Panc1 (cell line): ENCODE measurements at places on chromosomes 7 and 10. TPM values are rescaled to one million over a fixed set of nuclear protein-coding genes. Genes with fewer than 3 reads are reported as not detected.

The ABCA13 gene
- 1.7 TPM for total RNA-seq

The SLC39A12 gene
- total RNA-seq, result not detected

The LIPK gene
- total RNA-seq, result not detected

The TMEM106B gene
- 89.0 TPM for total RNA-seq

The BTBD16 gene
- 0.82 TPM for total RNA-seq

The CHAT gene
- not detected for total RNA-seq

The MSMB gene
- not detected for total RNA-seq

The ANKRD30A gene
- not detected for total RNA-seq

The KLF14 gene
- 0.39 TPM for total RNA-seq

DNA sequence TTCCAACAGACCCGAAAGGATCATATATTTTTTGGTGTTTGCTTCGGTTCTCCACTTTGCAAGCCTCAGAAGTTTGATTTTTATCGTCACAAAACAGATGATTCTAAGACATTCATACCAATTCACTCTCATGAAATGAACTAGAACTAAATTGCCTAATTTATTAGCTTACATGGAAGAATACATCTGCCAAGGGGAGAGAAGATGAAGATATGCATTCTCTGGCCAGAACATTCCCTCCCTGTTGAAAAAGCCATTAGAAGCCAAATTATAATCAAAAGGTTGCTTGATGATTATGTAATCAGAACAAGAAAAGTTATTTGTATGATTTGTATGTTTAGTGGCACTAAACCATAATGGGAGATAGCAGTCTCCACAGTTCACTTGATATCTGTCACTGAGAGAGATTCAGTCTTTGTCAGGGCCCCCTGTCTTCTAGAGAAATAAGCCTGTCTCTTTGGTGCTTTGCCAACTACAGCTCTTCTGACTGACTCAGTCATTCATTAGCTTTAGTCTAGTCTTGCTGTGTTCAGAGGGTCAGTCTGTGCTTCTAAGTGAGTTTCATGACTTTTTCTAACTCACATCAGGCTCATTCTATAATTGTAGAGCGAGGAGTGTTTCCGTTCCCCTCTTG lies 95.3 kb upstream of the GNAI1 start:
- no peak overlapping the region for H3K4me3 ChIP-seq
- no peak for DNase-seq
- H3K36me3 ChIP-seq, result no peaks in the 10 kb centered on the region
- no peaks in the 10 kb centered on the region for H3K4me1 ChIP-seq

GRCh38 chr10:4945766-4946717 lies 17.2 kb upstream of the AKR1C1 start:
- no peaks in the 10 kb centered on the region for H3K4me1 ChIP-seq
- H3K27me3 ChIP-seq, result no peaks in the 10 kb centered on the region
- no peak overlapping the region for H3K27ac ChIP-seq
- DNase-seq, result no peak
- H3K4me3 ChIP-seq, result no peak overlapping the region
- H3K36me3 ChIP-seq, result no peaks in the 10 kb centered on the region

GRCh38 chr10:3363311-3364045 lies 190.9 kb upstream of the PITRM1 start:
- no peaks in the 10 kb centered on the region for H3K27me3 ChIP-seq
- no peaks in the 10 kb centered on the region for H3K36me3 ChIP-seq
- DNase-seq, result no peak
- no peak overlapping the region for H3K4me3 ChIP-seq
- peaks cover 7% of the 10 kb centered on the region for H3K4me1 ChIP-seq

DNA sequence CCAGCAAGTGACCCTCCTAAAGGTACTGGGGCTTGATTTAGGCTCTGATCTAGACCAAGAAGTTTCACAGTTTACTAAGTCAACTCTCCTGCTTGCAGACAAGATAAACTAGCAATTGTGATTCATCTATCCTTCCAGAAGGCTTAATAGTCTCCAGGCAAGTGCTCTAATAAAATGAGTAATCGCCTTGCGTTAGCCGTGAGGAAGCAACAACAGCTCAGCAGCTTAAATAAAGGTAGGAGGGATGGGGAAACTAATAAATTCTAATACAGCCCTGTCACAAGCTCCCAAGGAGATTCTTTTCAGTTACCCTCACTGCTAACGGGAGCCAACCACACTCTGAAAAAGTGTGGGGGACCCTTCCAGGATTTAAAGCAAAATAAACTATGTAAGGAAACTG lies 48.4 kb downstream of the FRMD4A start:
- H3K27me3 ChIP-seq, result no peaks in the 10 kb centered on the region
- DNase-seq, result no peak
- H3K36me3 ChIP-seq, result no peaks in the 10 kb centered on the region
- no peaks in the 10 kb centered on the region for H3K4me1 ChIP-seq
- H3K4me3 ChIP-seq, result no peak overlapping the region

DNA sequence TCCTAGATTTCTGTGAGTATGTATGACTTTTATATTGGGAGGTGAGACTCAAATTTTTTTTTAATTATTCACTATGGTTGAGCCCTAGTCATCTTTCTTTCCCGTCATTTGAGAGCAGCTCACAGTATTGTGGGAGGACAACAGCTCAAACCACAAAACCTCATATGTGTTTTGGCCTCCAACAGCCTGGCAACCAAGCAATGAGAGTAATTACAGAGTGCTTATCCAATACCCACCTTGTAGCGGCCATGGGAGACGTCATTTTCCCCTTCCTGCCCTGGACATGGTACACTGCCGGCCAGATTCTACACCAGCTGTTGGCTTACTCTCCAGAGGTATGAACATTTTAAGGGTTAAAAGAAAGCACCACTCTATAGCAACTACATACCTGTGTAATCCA lies 49.1 kb downstream of the DOCK4 start:
- H3K27ac ChIP-seq, result no peak overlapping the region
- DNase-seq, result no peak
- no peaks in the 10 kb centered on the region for H3K36me3 ChIP-seq
- peaks cover 5% of the 10 kb centered on the region for H3K4me1 ChIP-seq
- no peaks in the 10 kb centered on the region for H3K27me3 ChIP-seq

DNA sequence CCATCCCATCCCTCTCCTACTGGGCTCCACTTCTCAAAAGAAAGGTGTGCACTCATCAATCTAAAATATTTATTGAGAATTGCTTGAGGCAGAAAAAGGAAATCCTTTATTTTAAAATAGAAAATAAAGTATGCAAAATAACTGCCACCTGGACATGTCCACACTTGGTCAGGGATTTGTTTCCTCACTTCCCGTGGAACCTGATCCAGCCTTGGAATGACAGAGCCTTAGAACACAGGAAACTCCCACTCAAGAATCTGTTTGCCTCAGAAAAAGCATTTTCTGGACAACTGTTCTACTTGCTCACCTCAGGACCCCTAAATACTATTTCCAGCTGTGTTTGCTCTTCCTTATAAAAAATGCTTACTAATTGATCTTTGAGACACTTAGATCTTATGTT lies 29.0 kb downstream of the AKR1C8 start:
- H3K4me1 ChIP-seq, result no peaks in the 10 kb centered on the region
- no peak overlapping the region for H3K27ac ChIP-seq
- no peak for DNase-seq
- no peak overlapping the region for H3K4me3 ChIP-seq

DNA sequence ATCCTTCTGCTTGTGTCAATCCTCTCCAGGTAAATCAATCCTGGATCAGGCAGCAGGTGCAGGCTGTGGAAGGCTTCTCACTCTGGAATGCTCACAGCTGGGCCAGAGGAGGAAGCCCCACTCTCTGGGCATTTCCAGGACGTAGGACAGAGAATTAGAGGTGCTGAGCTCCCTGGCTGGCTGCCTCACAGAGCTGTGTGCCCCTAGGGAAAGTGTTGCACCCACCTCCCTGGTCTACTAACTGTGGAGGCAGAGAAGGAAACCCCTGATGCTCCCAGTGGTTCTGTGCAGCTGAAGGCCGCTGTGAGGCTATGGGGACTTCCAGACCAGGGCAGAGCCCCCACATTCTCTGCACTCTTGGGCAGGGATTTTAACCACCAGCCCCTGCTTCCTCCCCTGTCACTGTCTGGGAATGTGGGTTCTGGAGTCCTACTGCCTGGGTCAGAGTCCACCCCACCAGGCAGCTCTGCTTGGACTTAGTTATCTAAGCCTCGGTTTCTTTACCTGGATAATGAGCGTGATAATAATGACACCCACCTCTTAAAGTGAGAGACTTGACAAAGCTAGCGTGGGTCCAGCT lies 73.5 kb upstream of the EEPD1 start:
- no peaks in the 10 kb centered on the region for H3K27me3 ChIP-seq
- H3K36me3 ChIP-seq, result no peaks in the 10 kb centered on the region
- no peaks in the 10 kb centered on the region for H3K4me1 ChIP-seq
- H3K27ac ChIP-seq, result no peak overlapping the region
- no peak for DNase-seq
- no peak overlapping the region for H3K4me3 ChIP-seq

DNA sequence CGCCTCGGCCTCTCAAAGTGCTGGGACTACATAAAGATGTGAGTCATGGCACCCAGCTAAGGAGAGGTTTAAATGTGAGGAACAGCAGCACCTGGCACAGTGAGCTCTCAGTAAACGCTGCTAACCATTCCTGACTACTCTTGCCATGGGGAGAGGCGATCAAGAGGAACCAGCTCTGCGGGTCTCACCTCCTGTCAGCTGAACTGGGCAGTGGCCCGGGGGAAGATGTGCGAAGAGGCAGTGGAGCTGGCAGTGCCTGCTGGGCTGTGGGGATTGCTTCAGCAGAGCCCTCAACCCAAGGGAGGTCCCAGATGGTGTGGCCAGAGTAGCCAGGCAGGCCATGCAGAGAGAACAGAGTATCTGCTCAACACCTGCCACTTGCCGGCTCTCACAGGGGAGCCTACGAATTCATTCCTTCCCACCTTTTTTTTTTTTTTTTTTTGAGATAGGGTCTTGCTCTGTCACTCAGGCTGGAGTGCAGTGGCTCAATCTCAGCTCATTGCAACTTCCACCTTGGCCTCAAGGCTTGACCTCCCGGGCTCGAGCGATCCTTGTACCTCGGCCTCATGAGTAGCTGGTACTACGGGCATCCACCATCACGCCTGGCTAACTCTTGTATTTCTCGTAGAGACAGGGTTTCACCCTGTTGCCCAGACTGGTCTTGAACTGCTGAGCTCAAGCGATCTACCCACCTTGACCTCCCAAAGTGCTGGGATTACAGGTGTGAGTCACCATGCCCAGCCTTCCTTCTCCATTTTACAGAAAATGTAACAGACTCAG lies 6.8 kb downstream of the POLM start:
- no peak overlapping the region for H3K4me3 ChIP-seq
- no peak overlapping the region for H3K27ac ChIP-seq
- H3K36me3 ChIP-seq, result no peaks in the 10 kb centered on the region; the same call in 1 of the 2 replicates
- H3K27me3 ChIP-seq, result no peaks in the 10 kb centered on the region
- H3K4me1 ChIP-seq, result peaks cover 4% of the 10 kb centered on the region; the same call in 1 of the 2 replicates
- no peak for DNase-seq

DNA sequence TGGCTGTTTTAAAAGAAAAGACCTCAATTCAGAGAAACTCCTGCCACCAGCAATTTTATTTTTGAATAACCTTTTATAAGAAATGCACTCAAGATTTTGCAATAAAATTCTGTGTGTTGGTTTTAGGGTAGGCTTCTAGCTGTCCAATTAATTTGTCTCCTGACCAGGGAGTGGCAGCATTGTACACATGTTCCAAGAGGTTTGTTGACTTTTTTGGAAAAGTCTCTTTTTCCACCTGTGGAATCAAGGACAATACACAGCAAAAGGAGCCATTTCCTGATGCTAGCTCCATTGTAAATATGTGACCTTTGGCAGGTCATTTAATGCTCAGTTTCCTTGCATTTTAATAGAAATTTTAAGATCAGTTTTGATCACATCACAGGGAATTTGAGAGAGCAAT lies 1.8 kb downstream of the GIMAP5 start:
- H3K36me3 ChIP-seq, result no peaks in the 10 kb centered on the region
- H3K4me1 ChIP-seq, result no peaks in the 10 kb centered on the region; the same call in 1 of the 2 replicates
- H3K27ac ChIP-seq, result no peak overlapping the region
